Hypothalamus (tissue), 51 donors: ENCODE measurements at places on chromosomes 7 and 10.

GRCh38 chr10:86440874-86441843, 74.6 kb upstream of the GRID1 start:
- DNase-seq, result no peak

DNA sequence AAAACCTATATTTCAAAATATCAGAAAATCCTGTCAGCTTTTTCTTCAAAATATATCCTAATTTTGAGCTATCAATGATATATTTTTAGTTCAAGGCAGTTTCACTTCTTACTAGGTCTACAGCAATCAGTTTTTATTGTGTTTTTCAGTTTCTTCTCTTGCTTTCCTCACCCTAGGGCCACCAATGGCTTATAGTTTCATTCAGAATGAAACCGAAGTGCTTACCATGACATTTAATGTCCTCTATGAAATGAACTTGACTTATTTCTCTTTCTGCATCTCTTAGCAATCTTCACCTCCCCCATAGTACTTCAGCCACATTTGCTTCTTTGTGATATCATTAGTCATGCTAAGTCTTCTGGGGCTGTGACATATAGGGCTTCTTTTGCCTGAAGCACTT, 100.3 kb downstream of the ARL5B start:
- no peak for DNase-seq

DNA sequence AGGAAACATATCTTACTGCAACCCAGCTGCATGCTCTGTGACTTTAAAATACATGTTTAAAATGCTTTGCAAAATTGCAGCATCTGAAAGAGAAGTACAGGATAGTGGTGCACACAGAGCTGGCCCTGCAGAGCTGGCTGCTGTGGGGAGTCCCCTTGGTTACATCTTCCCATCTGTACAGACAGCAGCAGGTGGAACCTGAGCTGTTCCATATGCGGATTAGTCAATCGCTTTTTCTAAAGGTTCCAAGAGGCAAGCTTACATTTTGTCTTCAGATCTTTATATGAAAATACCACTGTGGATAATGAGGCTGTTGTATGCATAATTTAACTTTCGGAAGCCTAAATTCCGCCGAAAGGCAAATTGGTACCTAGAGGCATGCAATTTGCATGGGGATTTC, 444.1 kb downstream of the NRG3 start:
- DNase-seq, result no peak

DNA sequence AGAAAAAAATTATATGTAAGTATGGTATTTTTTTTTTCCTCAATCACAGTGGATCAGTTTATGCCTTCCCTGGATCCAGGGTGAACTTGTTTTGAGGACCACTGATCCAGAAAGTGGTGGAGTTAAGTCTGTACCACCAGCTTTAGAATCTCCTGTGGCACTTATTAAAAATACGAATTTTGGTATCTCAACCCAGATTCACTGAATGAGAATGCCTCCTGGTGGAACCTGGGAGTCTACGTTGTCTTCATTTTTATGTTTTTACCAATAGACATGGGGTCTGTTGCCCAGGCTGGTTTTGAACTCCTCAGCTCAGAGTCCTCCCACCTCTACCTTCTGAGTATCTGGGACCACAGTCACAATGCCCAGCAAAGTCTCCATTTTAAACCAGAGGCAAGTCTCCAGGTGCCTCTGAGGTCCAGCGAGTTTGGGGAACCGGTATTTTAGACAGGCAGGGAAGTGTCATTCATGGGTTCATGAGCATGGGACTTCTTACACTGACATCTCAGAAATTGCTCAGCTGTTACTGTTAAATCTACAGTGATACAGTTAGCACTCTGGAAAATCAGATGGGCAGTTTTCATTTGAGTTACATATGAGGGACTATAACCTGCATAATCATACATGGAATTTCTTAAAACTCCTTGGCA, 200.9 kb downstream of the AUTS2 start:
- DNase-seq, result no peak

- DNase-seq, result no peak
Measured at GRCh38 chr7:35185908-35186731, 67.8 kb downstream of the TBX20 start.

GRCh38 chr7:50595491-50596102, 30.4 kb upstream of the DDC start:
- DNase-seq, result no peak

DNA sequence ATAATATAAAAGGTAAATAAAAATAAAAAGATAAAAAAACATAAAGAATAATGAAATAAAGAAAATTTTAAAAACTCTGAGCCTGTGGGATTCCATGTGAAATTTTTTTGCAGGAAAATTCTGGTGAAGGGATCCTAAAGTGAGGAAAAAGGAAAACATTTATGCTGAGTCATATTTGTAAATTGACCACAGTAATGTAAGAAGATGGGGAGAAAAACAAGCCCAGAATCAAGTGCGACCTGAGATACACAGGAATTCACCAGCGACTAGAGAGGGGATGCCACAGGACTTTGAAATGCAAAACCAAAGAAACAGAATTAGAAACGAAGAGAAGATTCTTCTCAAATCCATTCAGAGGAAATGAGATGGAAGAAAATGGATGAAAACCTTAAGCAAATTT, 133.8 kb upstream of the PFKP start:
- no peak for DNase-seq

DNA sequence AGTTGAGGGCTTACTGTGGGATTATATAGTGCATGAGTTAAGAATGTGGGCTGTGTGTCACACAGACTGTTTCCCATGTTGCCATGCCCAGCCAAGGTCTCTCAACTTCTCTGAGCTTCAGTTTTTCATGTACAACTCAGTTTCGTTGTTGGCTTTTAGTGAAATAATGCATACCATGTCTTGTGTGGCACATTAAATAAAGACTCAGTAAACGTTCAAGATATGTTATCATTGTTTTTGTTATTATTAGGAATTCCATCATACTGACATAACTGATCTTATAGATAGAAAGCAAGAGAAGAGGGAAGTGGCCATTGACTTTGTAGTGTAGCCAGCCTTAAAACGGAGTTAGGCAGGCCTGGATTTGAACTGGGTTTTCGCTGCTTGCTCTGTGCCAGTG, 2.9 kb downstream of the CDK14 start:
- DNase-seq, result no peak

DNA sequence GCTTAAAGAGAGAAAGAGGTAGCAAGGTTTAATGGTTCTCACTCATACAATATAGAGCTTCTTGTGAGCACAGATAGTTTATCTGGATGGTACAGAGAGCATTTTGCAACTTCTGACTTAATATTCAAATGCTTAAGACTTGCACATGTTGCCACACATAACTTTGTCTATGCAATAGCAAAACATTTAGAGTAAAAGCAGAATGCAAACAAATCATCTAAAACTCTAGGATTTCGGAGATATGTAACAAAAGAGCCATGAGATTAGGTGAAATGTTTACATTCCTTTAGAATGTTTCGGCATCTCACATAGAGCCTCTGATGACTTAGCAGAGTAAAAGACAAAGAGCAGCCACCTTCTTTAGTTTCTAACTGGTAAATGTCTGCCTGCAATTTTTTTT, 717.1 kb upstream of the LRRN3 start:
- DNase-seq, result no peak

GRCh38 chr10:129513312-129513711, 46.3 kb downstream of the MGMT start:
- no peak for DNase-seq

DNA sequence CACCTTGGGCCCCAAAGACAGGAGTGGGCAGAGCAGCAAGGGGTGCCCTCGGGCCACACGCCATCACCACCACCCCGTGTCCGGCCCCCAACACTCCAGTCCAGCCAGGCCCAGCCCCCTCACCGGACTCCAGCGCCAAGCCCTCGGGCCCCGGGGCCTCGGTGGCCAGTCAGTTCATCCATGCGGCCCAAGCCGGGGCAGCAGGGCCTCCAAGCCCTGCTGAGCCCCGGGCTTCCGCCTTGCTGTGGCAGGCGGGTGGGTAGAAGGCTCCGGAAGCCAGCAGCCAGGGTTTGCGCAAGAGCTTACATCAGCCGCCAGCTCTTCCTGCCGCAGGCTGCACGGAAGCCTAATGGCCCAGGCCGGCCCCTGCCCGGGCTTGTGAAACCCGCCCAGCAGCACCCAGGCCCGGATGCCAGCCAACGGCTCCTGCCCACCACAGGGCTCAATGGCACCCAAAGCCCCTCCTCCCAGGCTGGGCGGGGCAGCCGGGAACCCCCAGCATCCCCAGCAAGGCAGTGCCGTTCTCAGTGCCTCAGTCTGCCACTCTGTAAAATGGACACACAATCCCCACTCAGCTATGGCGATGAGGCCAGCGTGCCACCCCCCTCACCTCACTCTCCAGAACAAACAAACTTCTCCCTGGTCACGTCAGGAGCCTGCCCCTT, 26.5 kb downstream of the TNRC18 start:
- peak; percentile 28 for DNase-seq

DNA sequence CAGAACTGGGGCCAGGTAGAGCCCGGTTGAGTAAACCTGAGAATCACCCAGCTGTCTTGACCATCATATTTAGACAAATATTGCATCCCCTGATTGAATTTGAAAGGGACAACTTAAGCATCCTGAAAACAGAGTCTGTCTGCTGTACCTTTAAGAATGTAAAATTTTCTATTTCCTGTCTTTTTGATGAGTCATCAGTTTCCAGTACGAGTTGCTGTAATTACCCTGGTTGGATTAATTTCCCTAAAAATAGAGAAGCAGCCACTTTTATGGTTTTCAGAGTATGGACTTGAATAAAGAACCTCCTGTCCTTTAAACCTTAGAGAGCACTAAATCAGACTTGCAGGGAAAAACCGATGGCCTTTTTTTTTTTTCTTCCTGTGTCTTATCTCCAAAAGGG, 164.6 kb upstream of the SH2B2 start:
- no peak for DNase-seq

GRCh38 chr7:19024261-19024660, 93.2 kb downstream of the TWIST1 start:
- DNase-seq, result no peak

DNA sequence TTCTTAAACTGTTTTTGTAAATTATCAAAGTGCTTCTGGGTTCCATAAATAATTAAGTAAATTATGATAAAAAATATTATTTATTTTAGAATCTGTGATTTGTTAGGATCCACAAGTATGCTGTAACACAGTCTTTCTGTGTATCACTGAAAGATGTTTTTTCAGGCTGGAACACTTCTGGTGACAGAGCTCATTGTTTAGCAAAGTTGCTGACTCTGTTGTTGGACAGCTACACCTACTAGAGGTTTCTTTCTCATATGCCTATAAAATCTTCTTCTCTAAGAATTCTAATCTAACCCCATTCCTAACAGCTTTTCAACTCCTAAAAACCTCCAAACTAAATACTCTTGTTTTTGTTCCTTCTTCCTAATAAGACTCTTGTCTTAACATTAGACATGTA, 176.8 kb downstream of the THSD7A start:
- DNase-seq, result no peak

GRCh38 chr10:88111294-88111693, 247.9 kb downstream of the PTEN start:
- no peak for DNase-seq
